ENCODE measurements at places on chromosomes 12 and 14.
A peak's percentile ranks its signal among the peaks of the same experiment; 100 is the strongest.

DNA sequence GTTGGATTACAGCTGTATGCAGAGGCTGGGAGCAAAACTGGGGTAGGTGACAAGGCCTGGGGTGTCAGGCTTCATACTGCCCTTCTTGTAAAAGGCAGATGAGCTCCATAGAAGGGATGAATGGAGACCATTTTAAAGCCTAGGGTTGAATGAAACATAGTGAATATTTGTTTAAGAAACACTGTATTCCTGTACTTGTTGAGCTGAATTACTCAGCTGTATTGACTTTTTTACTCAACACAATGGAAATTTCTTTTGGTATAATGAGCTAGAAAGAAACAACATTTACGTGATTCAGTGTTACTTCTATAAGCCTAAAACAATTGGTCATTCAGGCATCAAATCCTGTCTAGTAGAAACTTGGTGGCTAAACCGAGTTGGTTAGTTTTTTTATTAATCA, 14.1 kb downstream of the ATP6V0A2 start:
- DNase-seq, result no peak

DNA sequence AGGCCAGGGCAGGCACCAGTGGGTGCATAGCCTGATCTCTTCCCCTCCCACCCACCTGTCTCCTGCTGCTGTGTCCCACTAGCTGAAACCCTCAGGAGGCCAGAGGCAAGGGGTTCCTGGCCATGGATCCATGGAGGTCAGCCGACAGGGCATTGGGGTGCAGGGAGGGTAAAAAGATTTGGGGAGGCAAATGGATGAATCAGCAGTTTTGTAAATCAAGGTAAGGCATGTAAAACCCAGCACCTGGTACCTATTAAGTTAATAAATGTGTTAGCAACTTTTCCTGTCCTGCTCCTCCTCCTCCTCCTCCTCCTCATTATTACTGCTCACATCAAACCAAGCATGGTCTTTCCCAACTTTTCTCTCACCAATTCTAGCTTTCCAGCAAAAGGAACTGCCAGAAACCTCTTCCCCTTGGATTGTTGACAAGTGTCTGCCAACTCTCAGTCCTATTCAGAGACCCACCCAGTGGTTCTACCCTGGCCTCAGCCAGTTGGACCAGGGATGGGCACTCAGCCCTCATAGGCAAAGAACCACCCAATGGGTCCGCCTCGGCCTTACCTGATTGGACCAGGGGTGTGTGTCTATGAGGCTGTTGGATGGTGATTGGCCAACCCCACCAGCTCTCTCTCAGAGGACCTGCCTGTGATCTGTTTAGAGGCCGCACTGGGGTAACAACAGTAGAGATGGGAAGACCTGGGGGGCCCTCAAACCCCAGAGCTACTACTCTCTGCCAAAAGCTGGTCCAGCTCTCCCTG, 155.7 kb upstream of the GSC start:
- DNase-seq, result no peak

GRCh38 chr12:64735442-64735841, 23.8 kb downstream of the GNS start:
- peak; percentile 27 for DNase-seq

- no peak for DNase-seq
Measured at GRCh38 chr12:70732287-70732686, 95.1 kb upstream of the PTPRB start.

DNA sequence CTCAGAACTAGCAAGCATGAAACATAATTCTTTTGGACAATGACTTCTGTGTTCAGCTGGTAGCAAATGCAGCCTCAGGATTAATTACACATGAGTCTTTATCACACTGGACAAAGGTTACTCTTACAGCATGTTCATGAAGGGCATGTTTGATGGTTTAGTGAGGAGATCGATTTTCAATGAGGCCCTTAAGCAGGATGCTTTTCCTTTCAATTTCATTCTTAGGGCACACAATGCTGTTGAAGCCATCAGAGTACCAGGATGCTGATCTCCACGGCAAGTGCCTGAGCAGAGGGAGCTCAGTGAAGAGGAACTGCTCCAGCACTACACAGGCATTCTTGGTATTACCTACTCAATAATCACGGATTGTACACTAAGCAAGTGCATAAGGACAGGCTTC, 542.0 kb downstream of the SNAPC1 start:
- no peak for DNase-seq

DNA sequence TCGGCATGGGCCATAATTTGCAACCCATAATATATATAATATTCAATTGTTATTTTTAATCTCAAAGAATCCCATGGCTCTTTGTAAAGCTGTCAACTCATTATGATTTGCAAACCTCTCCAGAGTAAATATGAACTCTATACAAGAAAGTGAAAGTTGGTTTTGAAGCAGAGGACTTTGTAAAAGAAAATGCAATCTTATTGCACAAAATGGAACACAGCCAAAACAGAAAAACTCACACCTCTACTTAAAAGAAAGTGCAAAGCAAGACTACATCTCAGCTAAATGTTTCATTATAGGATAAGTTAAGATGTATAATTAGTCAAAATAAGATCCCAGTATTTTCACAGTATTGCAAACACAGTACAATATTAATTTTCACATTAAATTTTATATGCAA, 111.2 kb upstream of the FLRT2 start:
- DNase-seq, result peak; percentile 5

GRCh38 chr14:73627151-73627558, 14.8 kb downstream of the ACOT6 start:
- DNase-seq, result no peak

DNA sequence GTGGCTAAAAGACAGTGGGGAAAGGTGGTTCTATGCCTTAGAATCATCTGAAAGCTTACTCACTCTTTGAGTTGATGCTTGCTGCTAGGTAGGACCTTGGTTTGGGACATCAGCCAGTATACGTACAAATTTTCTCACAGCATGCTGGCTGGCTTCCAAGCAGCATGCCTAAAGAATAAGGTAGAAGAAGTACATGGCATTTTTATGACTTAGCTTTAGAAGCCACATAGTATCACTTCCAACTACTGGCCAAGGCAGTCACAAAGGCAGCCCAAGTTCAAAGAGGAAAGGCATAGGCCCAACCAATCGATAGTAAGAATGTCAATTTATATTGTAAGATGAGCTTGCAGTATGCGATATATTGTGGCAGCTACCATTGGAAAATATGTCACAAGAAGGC, 284.2 kb upstream of the CAND1 start:
- no peak for DNase-seq

DNA sequence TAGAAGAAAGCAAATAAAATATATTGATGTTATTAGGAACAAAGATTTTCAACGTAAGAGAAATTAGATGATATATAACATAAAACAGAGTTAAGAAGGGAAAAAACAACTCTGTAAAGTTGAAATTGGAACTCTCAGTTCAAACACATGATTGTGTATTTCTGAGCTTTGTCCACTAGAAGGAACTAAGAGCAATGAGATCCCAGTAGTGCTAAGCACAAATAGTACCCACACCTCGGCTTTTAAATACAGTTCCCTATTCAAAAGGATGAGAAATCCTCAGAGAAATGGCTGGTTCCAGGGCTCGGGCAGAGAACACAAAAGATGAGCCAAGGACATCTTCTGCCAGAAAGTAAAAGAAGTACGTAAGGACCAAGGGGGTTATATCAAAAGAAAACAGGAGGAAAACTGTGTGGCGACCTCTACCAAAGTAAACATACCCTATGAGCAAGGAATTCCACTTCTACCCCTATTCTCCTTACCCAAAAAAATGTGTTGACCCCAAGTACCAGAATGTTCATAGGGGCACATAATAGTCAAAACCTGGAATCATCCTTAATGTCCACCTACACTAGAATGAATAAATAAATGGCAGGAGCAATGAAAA, 96.6 kb downstream of the SPTSSA start:
- DNase-seq, result peak; percentile 52

GRCh38 chr14:53452005-53452673, 299.0 kb upstream of the DDHD1 start:
- DNase-seq, result no peak

DNA sequence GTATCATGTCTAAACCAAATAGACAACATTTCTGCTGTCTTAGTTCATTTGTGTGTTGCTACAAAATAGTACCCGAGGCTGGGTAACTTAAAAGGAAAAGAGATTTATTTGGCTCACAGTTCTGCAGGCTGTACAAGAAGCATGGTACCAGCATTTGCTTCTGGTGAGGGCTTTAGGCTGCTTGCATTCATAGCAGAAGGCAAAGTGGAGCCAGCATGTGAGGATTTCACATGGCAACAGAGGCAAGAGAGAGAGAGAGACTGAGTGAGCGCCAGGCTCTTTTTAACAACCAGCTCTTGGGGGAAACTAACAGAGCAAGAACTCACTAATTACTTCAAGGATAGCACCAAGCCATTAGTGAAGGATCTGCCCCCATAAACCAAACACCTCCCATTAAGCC, 271.4 kb upstream of the SRRM4 start:
- no peak for DNase-seq

GRCh38 chr12:52655720-52656124, 3.7 kb upstream of the KRT2 start:
- no peak for DNase-seq

GRCh38 chr12:123141615-123142517, 9.0 kb downstream of the PITPNM2 start:
- DNase-seq, result no peak

GRCh38 chr14:73829526-73830431, 21.9 kb upstream of the PTGR2 start:
- DNase-seq, result peak; percentile 68

DNA sequence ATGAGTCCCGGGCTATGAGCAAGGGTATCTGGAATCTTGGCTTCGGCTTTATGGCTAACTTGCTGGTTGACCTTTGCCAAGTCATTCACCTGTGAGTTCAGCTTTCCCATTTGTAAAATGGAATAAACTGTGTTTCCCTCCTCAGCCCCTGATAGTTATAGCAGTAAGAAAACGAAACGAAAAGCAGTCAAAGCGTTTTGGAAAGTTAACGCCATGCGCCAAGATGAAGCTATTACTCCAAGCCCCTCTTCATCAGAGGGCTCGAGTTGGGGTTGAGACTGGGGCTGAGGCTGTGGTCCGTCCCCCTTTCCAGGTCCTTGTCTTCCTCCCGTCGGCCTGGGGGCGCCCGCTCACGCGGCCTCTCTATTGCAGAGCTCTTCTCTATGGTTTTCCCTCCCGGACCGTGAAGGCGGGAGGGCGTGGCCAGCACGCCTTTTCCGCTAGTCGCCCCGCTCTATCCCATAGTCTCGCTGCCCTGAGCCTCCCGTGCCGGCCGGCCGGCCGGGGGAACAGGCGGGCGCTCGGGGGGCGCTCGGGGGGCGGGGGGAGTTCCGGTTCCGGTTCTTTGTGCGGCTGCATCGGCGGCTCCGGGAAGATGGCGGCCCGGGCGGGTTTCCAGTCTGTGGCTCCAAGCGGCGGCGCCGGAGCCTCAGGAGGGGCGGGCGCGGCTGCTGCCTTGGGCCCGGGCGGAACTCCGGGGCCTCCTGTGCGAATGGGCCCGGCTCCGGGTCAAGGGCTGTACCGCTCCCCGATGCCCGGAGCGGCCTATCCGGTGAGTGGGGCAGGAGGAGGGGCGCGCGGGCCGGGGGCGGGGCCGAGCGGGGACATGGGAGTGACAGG, at the start of gene SMARCD1:
Gene SMARCD1 (plus strand): TSS at position 568 of the 840 bp plus-strand sequence. CDS start 28 bp downstream, at position 596.
- DNase-seq, result peak; percentile 96

DNA sequence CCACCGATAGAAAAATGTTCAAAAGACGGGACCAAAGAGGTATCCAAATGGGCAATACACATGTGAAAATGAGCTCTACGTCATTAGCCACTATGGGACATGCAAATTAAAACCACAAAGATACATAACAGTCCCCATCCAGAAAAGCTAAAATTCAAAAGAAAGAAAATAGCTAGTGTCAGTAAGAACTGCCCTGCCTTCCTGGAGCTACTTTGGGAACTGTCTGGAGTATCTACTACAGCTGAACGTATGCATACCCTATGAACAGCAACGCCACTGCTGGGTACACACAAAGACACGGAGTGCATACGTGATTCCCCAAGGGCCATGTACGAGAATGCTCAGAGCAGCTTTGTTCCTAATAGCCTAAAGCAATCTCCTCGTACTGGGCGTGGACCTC, 25.8 kb upstream of the KRT77 start:
- DNase-seq, result no peak

DNA sequence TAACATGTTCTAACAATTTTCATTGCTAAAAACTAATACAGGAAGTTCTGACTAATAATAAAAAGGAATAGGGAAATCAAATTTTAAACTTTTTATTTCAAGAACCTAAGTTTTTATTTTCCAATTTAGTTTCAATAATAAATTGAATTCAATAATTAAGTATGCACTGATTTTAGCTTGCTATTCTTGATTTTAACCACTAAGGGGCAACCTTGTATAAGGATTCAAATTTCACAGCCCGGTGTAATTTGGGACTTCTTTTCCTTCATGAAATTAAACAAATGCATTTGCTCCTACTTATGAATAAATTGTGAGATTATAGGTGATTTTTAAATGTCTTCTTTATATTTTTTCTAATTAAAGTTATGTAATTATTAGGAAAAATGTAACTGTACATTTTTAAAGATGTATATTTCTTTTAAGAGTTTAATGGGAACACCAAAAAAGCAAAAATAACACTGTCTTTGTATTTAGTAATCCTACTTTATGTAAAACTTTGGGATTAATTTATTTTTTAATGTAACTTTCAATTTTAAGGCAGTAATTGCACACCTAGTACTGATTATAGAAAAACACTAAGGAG, 241.4 kb upstream of the PDZRN4 start:
- DNase-seq, result peak; percentile 54

- DNase-seq, result no peak
Measured at GRCh38 chr12:32110942-32111341, 4.3 kb downstream of the BICD1 start.

- DNase-seq, result peak; percentile 41
Measured at GRCh38 chr12:26123482-26123980, 1.3 kb downstream of the BHLHE41 start.

GRCh38 chr12:105069936-105070702, 14.1 kb downstream of the ALDH1L2 start:
- no peak for DNase-seq

DNA sequence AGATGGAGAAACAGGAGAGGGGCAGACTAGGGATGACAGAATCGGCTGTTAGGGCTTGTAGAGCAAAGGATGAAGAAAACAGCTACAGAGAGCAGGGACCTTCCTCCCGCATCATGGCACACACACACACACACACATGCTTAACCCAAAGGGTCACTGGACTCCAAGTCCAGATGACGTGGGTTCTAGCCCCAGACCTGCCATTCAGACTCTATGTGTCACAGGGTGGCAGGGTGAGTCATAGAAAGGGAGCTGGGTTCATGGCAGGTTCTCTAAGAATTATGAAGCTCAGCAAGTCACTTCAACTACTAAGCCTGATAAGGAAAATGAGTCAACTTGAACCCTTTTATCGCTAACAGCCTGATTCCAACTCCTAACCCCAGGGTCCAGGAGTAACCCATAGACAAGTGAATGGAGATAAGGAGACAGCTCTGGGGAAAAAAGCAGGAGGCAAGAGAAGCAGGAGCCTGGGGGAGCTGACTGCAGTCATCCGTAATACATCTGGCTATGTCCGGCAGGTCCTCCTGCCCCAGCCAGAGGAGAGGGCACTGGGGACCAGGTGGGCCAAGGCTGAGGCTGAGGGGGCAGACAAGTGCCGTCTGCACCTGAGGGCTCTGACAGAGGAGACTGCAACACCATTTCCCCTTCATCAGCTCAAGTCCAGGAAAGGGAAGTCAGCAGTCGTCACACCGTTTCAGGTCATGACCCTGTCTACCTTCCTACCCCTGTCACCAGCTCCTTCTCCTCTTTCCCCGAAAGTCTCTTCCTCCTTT, 3.6 kb upstream of the TNFRSF1A start:
- DNase-seq, result peak; percentile 92

- DNase-seq, result peak; percentile 36
Measured at GRCh38 chr14:64060648-64061096, 207.9 kb downstream of the SYNE2 start.

- DNase-seq, result no peak
Measured at GRCh38 chr12:55057481-55057880, 37.7 kb downstream of the NEUROD4 start.
